ENCODE measurements at places on chromosomes 6 and 20. TPM values are rescaled to one million over a fixed set of nuclear protein-coding genes. Genes with fewer than 3 reads are reported as not detected.
A peak's percentile ranks its signal among the peaks of the same experiment; 100 is the strongest.

DNA sequence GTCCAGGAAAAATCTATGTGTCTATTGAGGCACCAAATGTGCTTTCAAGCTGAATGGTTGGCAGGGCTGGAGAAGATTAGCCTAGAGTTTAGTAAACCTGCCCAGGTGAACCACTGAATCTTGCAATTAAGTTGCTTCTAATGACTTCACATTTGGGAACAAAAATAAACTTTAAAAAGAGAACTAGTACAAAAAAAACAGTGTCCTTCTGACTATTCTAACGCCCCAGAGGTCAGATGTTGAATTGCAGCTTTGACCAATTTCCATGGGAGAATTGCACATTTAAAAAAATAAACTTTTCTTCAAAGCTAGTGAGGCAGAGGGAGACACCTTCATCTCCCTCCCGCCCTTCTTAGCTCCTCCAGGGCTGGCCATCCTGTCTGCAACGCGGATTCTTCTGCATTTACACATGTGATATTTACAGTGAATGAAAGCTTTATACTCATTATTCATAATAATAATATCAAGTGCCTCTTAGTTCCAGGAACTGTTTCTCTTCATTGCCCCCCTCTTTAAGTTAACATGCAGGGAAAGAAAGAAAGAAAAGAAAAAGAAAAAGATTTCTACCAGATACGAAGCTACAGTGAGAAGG lies 270.2 kb downstream of the SMOC2 start:
- no peak for ATAC-seq

- no peak for ATAC-seq
These were observed 69.9 kb downstream of the ZBTB2 start for GRCh38 chr6:151321438-151321837.

DNA sequence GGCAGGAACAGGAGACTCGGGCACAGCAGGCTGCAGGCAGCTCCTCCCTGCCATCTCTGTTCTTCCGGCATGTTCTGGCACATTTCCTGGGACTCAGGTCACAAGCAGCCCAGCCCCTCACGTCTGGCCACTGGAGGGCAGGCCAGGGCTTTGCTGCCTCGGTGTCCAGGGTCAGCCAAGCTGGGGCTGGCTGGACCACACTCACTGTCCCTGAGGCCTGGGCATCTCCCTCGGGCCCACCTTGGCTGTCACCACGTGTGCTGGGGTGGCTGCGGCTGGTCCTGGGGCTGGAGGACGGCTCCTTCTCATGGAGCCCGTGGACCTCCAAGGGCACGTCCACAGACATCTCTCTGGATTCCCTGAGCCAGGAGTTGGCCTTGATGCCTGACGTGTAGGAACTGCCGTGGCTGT lies 18.5 kb downstream of the FRMD1 start:
- peak; percentile 87 for ATAC-seq

DNA sequence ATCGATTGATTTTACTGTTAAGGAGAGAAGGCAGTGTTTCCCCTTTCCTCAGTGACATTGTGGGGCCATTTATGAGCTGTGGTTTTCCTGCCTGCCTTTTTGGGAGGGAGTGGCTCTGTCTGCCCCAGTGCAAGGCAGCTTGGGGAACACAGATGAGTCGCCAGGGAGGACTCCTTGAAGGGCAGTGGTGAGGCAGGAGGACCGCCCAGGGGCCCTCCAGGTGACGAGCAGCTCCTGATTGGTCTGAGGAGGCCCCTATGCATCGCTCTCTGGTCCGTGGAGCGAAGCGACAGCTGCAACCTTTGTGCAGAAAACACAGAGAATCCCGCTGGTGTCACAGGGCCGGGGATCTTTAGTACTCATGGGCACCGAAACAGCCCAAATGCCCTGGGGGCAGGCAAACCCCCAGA lies 100.3 kb downstream of the TMEM242 start:
- ATAC-seq: no peak

- no peak for ATAC-seq
These were observed 39.8 kb upstream of the SMIM29 start for GRCh38 chr6:34288581-34288980.

DNA sequence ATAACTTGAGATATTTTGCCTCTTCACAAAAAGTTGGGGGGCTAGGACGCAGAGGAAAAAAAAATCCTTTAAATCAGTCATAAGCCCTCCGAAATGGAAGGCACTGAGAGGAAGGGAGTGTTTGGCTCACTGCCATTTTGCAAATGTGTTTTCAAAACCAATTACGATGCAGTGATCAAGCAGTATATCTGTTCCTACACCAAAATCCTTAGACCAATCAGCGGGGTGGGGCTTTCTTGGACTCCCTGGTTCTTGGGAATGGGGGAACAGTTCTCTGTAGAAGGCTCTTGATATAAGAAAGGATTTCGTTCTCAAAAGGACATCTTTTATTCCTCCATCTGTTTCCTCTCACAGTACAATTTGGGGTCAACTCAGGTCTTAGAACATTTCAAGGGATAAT lies 478.6 kb upstream of the JARID2 start:
- ATAC-seq: no peak

- ATAC-seq: no peak
These were observed 4.4 kb upstream of the CST3 start for GRCh38 chr20:23641936-23642751.

- ATAC-seq: peak; percentile 38
These were observed 141.2 kb downstream of the JARID2 start for GRCh38 chr6:15387118-15387517.

The KCNQ2 gene
- total RNA-seq: 68.8 TPM

The SLC12A5 gene
- 49.0 TPM for total RNA-seq

The PPP1R10 gene
- 38.2 TPM for total RNA-seq

The OR2J3 gene
- total RNA-seq: not detected

The MATN4 gene
- not detected for total RNA-seq

Data from motor neuron (in vitro differentiated cells).